ENCODE measurements at places on chromosomes 3 and 15.

DNA sequence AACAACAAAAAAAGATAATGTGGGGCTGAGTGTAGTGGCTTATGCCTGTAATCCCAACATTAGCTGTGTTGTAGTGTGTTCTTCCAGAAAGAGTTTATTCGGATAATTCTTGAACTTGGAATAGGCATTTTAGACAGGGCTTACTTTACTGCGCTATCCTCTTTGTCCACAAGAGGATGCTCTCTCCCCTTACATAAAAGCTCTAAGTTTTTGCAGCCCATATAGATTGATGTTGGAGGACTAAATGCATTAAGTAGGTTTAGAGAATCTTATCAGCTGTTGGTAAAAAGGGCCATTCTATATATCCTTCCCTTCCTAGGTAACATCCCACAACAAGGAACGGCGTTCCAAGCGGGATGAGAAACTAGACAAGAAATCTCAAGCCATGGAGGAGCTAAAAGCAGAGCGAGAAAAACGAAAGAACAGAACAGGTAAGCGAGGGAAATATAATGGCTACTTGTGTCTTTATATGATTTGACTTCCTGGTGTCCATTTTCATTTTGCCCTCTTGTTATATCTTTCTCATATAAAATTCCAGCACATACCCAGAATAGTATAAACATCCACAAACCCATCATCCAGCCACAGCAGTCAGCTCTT, 27.8 kb upstream of the ITPKA start:
- DNase-seq, result peak; percentile 43

DNA sequence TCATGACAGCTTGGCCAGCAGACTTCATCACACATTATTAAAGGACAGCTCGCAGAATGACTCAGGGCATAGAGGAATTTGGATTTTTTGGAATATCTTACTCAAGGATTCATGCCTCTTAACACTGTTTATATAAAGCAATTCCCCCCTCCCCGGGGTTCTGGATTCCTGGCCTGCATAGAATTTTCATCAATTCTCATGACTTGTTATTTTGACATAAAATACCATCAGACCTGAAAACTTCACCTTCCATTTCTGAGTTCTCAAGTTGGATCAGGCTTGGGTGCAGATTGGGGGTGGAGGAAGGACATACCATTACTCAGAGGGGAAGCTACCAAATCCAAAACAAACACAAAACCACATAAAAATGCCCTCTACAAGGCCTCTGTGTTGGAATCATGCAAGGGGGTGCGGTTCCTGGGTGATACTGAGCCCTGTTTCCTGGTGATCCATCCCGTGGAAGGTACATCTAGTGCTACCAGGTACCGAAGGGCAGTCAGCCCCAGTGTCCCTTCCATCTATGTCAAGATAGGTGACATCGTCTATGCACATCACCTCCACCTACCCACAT, 95.3 kb downstream of the DAPK2 start:
- DNase-seq, result no peak

DNA sequence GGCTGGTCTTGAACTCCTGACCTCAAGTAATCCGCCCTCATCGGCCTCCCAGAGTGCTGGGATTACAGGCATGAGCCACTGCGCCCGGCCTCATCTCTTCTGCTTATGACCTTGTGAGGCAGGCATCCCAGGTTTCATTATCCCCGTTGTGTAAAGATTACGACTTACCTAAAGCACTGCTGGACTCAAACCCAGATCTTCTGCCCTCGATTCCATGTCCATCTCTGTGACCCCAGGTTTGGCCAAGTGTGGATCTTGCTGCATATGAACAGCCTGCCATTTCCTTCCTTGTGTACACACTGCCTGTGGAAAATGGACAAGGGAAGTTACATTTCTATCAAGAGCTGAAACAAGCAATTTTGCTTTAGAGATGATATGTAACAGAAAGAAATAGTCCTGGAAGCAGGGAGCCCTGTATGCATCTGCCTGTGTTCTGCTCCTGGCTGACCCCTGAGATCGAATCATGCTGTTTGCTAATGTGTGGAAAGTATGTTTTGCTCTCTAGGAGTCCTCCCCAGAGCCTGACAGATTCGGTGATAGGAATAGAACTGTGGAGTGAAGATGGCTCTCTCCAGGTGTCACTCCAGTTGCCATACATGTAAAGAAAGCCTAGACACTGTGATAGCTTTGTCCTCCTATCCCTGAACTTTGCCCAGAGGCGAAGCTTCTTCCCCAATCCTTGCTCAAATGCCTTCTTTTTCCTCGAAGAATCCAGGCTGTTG, 11.8 kb upstream of the LIPC start:
- no peak for DNase-seq

GRCh38 chr15:90173372-90173771, 27.8 kb upstream of the SEMA4B start:
- DNase-seq, result no peak

DNA sequence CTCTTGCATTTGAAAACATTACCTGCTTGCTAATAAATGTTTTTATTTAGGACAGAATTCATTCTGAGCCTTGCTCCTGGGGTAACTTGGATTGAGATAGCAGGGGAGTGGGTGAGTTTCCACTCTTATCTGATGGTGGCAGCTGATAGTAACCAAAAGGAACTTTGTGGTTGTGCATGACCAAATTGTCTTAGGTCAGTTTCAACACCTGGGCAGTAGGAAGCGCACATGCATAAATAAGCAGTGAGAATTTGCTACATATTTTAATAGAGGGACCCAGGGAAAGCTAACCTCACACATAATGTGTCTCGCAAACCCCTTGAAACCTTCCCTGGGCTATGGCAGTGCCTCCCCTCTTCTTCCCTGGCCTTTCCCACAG, 65.4 kb upstream of the XCR1 start:
- no peak for DNase-seq

GRCh38 chr15:57272771-57273357, 103.4 kb upstream of the CGNL1 start:
- DNase-seq, result no peak

GRCh38 chr15:70171256-70171886, 73.7 kb upstream of the TLE3 start:
- DNase-seq, result no peak

DNA sequence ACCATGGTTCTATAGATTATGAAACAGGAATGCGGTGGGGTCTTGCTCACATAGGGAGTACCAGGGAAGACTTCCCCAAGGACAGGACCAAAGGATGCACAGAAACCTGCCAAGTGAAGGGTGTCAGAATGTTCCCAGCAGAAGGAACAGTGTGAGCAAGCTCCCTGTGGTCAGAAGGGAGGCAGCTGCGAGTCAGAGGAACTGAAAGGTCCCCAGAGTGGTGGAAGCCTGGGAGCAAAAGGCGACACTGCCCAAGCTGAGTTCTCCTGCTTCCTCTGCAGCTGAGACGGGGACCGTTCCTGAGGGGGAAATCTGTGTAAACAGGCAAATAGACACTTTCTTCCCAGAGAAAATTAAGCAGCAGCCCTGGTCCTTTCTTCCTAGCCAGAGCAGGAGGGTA, 14.2 kb upstream of the SLC6A6 start:
- no peak for DNase-seq

- no peak for DNase-seq
Measured at GRCh38 chr3:11969986-11970385, 34.2 kb upstream of the SYN2 start.

DNA sequence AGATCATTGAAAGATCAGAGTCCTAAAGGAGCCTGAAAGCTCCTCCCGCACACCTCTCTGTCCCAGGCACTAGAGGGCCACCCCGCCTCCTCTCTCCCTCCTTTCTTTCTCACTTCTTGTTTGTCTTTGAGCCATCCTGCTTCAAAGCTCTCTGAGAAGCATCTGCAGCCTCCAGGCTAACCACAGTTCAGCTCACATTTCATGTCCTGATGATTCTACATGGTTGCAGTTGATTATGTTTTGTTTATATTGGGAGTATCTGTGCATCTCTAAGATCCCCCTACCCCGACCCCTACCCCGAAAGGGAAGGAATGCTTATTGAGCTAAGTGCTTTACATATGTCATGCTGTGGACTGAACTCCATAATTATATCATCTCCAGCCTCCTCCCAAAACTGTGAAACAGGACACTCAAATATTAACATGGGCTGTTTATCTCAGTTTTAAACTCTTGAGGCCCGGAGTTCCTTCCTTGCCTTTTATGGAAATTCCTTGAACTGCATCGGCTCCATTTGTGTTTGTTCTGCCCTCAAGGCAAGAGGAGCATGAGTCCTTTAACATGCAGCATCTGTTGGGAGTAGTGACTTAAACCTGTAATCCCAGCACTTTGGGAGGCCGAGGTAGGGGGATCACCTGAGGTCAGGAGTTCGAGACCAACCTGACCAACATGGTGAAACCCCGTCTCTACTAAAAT, 30.9 kb downstream of the MGLL start:
- DNase-seq, result no peak

DNA sequence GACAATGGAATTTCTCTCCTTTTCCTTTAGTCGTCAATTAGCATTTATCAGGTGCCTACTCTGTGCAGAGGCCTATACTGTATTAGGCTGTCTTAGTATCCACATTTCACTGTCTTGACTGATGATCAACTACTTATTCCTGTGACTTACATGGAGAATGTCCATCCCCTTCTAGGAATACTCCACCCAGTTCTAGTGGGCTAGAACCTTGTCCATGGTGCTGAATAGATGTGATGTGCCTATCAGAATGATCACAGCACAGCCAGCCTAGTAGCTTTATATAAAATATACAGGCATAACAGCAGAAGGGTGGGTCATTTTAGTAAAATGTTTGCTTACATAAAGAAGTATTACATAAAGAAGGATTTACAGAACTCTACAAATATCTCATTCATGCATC, 621.4 kb downstream of the PDCD6IP start:
- DNase-seq, result no peak

GRCh38 chr15:72515591-72516389, 41.7 kb downstream of the ARIH1 start:
- no peak for DNase-seq

DNA sequence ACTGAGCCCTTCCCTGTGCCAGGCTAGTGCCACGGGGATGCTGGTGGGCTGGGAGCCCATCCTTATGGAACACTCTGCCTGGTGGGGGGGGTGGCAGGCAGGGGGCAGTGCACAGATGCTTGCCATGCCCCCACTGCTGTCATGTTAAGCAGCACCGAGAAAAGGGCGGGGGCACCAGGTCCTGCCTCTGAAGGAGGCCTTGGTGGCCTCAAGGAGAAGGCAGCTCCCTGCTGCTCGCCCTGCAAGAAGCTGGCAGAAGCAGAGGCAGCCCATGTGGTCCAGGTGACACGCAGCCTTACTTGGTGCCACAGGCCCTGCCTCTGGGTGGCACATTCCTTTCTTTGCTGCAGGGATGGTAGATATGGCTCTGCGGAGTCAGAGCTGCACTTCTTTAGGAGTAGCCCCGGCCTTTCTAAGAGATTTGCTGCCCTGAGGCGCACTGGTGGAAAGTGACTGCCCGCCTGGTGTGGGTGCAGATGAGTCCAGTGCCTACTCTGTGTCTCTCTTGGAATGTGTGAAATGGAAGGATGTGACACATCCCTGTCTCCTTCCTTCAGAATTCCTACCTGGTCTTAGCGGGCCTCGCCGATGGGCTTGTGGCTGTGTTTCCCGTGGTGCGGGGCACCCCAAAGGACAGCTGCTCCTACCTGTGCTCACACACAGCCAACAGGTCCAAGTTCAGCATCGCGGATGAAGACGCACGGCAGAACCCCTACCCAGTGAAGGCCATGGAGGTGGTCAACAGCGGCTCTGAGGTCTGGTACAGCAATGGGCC, 145.8 kb downstream of the LRRK1 start:
- DNase-seq, result no peak

- peak; percentile 73 for DNase-seq
Measured at GRCh38 chr15:101641129-101641764, 10.9 kb downstream of the TM2D3 start.

DNA sequence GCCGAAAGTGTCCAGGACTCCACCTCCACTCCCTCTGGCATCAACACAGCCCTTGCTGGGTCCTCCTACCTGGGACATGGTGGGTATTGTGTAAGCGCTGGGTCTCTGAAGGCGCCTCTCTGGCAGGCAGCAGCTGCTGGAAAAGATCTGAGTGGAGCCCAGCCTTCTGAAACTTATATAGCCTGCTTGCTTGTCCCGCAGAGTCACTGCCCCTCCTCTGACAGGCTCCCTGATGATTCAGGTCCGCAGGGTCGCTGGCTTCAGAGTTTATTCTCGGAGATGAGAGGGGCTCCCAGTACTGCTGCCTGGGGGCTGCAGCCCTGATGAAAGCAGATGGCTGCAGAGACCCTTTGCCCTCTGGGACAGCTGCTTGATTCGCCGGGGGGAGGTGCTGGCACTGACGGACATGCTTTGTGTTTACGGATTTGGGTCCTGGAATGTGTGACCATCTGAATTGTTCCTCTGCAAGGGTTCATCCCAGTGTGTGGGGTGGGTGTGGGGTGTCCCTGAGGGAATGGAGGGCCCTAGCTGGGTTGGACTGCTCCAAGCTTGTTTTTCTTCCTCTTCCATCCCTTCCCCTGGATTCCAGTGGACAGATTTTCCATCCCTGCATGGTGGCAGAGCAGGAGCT, at the start of gene MUSTN1:
TSS of gene MUSTN1 (minus strand) at position 149 of the 631 bp plus-strand sequence. CDS start at position 78, 71 bp downstream.
- DNase-seq, result no peak

GRCh38 chr15:78620021-78620526, 722 bp downstream of the CHRNA3 start:
- no peak for DNase-seq

DNA sequence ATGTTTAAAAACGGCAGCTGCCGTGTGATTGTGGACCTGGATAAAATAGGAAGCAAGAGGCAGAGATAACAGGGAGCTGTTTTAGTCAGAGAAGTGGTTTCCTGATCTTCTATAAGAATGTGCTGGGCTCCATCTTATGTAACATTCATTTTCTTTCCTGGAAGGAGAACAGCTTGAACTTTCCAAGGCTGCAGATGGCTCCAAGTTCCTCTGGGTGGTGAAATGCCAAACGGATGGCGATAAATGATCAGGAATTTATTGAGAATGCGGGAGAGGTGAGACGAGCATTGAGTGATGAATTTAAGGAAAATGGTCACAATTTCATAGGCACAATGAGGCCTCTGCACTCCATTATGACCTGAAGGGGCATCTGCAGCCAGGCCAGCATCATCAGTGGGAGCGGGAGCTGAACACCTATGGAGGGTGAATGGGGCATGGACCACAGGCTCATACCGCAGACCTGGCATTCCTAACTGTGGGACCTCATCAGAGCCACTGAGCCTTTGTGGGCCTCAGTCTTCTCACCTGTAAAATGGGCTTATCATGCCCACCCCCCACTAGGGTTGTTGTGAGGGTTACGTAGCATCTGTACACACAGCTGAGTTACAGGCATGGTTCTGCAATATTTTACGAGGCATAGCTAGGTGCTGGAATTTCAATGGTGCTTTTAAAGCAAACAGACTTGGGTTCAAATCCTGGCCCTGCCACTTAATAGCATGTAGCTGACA, 17.1 kb downstream of the MGLL start:
- DNase-seq, result no peak

DNA sequence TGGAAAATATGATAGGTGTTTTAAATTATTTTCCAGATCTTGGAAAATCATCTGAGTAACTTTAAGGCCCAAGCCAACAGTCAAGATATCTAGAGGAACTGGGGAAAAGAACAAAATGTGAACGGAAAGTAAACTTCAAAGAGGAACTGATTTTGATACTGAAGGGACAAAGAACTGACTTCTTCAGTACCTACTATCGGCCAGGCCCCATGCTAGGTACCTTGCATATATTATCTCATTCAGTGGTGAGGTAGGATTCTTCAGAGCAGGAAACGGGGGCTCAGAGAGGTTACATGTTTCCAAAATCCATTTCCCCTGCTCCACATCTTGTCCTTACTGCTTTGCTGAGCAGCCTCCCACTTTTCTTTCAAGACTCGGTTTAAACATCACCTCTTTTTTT, 9.8 kb upstream of the ZNF710 start:
- no peak for DNase-seq
